Breast epithelium (tissue), 4 donors: ENCODE measurements at places on chromosomes 3 and 15. TPM values are rescaled to one million over a fixed set of nuclear protein-coding genes. Genes with fewer than 3 reads are reported as not detected.

LAMB2 gene
- total RNA-seq, result 700 TPM

CDC25A gene
- total RNA-seq, result 0.80 TPM

LSMEM2 gene
- not detected for total RNA-seq

SKOR1 gene
- 1.1 TPM for total RNA-seq

IL12A gene
- 0.98 TPM for total RNA-seq

HYAL2 gene
- total RNA-seq, result 66.0 TPM

PP2D1 gene
- total RNA-seq, result not detected

FAM131A gene
- 18.7 TPM for total RNA-seq

TBCCD1 gene
- 17.4 TPM for total RNA-seq

CFAP100 gene
- not detected for total RNA-seq

THPO gene
- total RNA-seq, result 0.64 TPM

GALNT15 gene
- 215 TPM for total RNA-seq

CP gene
- total RNA-seq, result 25.9 TPM

GYG1 gene
- total RNA-seq, result 35.9 TPM

ZNF502 gene
- total RNA-seq, result 9.5 TPM

COL6A5 gene
- not detected for total RNA-seq

EFCC1 gene
- total RNA-seq, result 1.8 TPM

CLSTN2 gene
- 15.5 TPM for total RNA-seq

SPTSSB gene
- 1.5 TPM for total RNA-seq

KBTBD13 gene
- 0.33 TPM for total RNA-seq

FAM162A gene
- total RNA-seq, result 19.3 TPM

LMOD3 gene
- total RNA-seq, result not detected

ASB14 gene
- not detected for total RNA-seq

PLCH1 gene
- 3.4 TPM for total RNA-seq

SERINC4 gene
- not detected for total RNA-seq

PLSCR5 gene
- not detected for total RNA-seq

MINDY4B gene
- total RNA-seq, result not detected

USP13 gene
- 17.3 TPM for total RNA-seq

PTH1R gene
- total RNA-seq, result 4.7 TPM

GPX1 gene
- total RNA-seq, result 653 TPM

SEMA7A gene
- 0.80 TPM for total RNA-seq

GORASP1 gene
- 77.3 TPM for total RNA-seq

FBXW12 gene
- 0.66 TPM for total RNA-seq

GABRR3 gene
- not detected for total RNA-seq

LCTL gene
- total RNA-seq, result not detected

TIMP4 gene
- 27.4 TPM for total RNA-seq

ITGB5 gene
- total RNA-seq, result 286 TPM

PRTG gene
- total RNA-seq, result 5.2 TPM

MOBP gene
- total RNA-seq, result not detected

C3orf49 gene
- total RNA-seq, result not detected

RARB gene
- total RNA-seq, result 0.80 TPM

FAM240A gene
- total RNA-seq, result not detected

GPR156 gene
- total RNA-seq, result 0.64 TPM

KY gene
- total RNA-seq, result 1.2 TPM

LRRC34 gene
- 1.0 TPM for total RNA-seq

P2RY14 gene
- 3.3 TPM for total RNA-seq

NPHP3 gene
- 54.7 TPM for total RNA-seq

TRIM42 gene
- not detected for total RNA-seq

FAM81A gene
- not detected for total RNA-seq
